Osteoblast (primary cell): ENCODE measurements at places on chromosomes 3 and 15. TPM values are rescaled to one million over a fixed set of nuclear protein-coding genes. Genes with fewer than 3 reads are reported as not detected.

The MINAR1 gene
- total RNA-seq = 2.1 and 2.5 TPM in 2 replicates

The SH2D7 gene
- not detected in 2 replicates for total RNA-seq

The ZNF80 gene
- not detected in 2 replicates for total RNA-seq

The SLC9C1 gene
- not detected in 2 replicates for total RNA-seq

The MORC1 gene
- not detected in 2 replicates for total RNA-seq

The TUSC7 gene
- total RNA-seq = not detected in 2 replicates

The HDC gene
- total RNA-seq = not detected in 2 replicates

The HOMER2 gene
- 7.7 and 11.6 TPM in 2 replicates for total RNA-seq

The UBXN7 gene
- 21.0 and 21.2 TPM in 2 replicates for total RNA-seq

The PLCH1 gene
- under 0.01 and 0.36 TPM in 2 replicates for total RNA-seq

The GREM1 gene
- 457 and 499 TPM in 2 replicates for total RNA-seq

The C3orf20 gene
- under 0.01 and 0.29 TPM in 2 replicates for total RNA-seq

The DHX30 gene
- 56.6 and 59.4 TPM in 2 replicates for total RNA-seq

The LINGO1 gene
- under 0.01 and 1.1 TPM in 2 replicates for total RNA-seq

The RPP25 gene
- total RNA-seq = 6.2 and 6.9 TPM in 2 replicates

The FANCD2OS gene
- not detected in 2 replicates for total RNA-seq

The GOLGA8S gene
- total RNA-seq = under 0.01 TPM in 2 replicates

The CTNNB1 gene
- total RNA-seq = 1,105 and 1,165 TPM in 2 replicates

The LCTL gene
- 1.2 and 1.4 TPM in 2 replicates for total RNA-seq

The ZWILCH gene
- total RNA-seq = 8.7 and 13.0 TPM in 2 replicates

The SHQ1 gene
- 19.2 TPM in 2 replicates for total RNA-seq

The MESP1 gene
- under 0.01 TPM in 2 replicates for total RNA-seq

The LSAMP gene
- total RNA-seq = 3.3 and 6.8 TPM in 2 replicates

The LNP1 gene
- total RNA-seq = 2.9 and 3.2 TPM in 2 replicates

The SLC24A5 gene
- total RNA-seq = not detected in 2 replicates

The ISLR gene
- total RNA-seq = 77.5 and 106 TPM in 2 replicates

The GOLGA6L9 gene
- total RNA-seq = 1.8 TPM in 2 replicates

The EFCC1 gene
- total RNA-seq = not detected in 2 replicates

The PRICKLE2 gene
- total RNA-seq = 18.8 and 25.0 TPM in 2 replicates

The IMPG2 gene
- total RNA-seq = 0.29 and 0.36 TPM in 2 replicates

The EPHB1 gene
- total RNA-seq = 0.36 and 1.5 TPM in 2 replicates

The EDEM1 gene
- total RNA-seq = 38.7 and 46.3 TPM in 2 replicates

The ECE2 gene
- not detected in 2 replicates for total RNA-seq

The PKM gene
- total RNA-seq = 1,919 and 2,299 TPM in 2 replicates

The SUSD5 gene
- 10.9 and 11.2 TPM in 2 replicates for total RNA-seq

The SCG5 gene
- 6.8 and 9.0 TPM in 2 replicates for total RNA-seq

The CD86 gene
- total RNA-seq = 0.29 TPM in 1 of 2 replicates, not detected in the other

The ENTPD3 gene
- 0.36 and 0.88 TPM in 2 replicates for total RNA-seq

The GOLGA6B gene
- not detected in 2 replicates for total RNA-seq
